ENCODE measurements at places on chromosomes 12 and 14. TPM values are rescaled to one million over a fixed set of nuclear protein-coding genes. Genes with fewer than 3 reads are reported as not detected.

The FAM181A gene
- total RNA-seq: not detected

The CD69 gene
- total RNA-seq: not detected

The AICDA gene
- not detected for total RNA-seq

The CCDC175 gene
- total RNA-seq: not detected

The PACS2 gene
- total RNA-seq: 63.0 TPM

The PPP4R4 gene
- not detected for total RNA-seq

The NUAK1 gene
- total RNA-seq: 4.4 TPM

The CKAP4 gene
- 30.6 TPM for total RNA-seq

DNA sequence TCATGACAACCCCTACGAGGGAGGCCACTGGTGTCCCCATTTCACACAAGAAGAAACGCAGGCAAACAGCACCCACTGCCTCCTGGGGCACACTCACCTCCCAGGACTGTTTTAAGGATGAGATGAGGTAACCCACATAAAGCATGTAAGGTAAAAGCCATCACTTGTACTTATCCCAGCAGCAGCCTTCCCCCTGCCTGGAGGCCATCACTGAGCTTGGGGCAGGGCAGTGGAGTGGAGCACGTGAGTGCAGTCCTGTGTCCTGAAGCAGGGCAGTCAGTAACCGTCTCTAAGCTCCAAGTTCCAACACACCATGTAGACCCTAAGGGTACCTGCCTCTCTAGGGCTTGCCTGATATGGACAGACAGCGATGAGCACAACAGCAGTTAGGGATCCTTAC is 1.7 kb downstream of the POLE start:
- H3K4me3 ChIP-seq: no peak overlapping the region
- no peaks in the 10 kb centered on the region for H3K36me3 ChIP-seq
- no peak for DNase-seq
- no peak overlapping the region for H3K27ac ChIP-seq
- H3K27me3 ChIP-seq: no peaks in the 10 kb centered on the region

- no peak overlapping the region for H3K4me3 ChIP-seq
- no peaks in the 10 kb centered on the region for H3K36me3 ChIP-seq
- no peak overlapping the region for H3K27ac ChIP-seq
- no peak for DNase-seq
These were observed 105.4 kb downstream of the APAF1 start for GRCh38 chr12:98750511-98750910.

- H3K27me3 ChIP-seq: peaks cover 44% of the 10 kb centered on the region
- DNase-seq: peak; percentile 21
- no peak overlapping the region for H3K27ac ChIP-seq
- H3K36me3 ChIP-seq: no peaks in the 10 kb centered on the region
- no peak overlapping the region for H3K4me3 ChIP-seq
These were observed 68.8 kb upstream of the SLC8A3 start for GRCh38 chr14:70257526-70257925.

DNA sequence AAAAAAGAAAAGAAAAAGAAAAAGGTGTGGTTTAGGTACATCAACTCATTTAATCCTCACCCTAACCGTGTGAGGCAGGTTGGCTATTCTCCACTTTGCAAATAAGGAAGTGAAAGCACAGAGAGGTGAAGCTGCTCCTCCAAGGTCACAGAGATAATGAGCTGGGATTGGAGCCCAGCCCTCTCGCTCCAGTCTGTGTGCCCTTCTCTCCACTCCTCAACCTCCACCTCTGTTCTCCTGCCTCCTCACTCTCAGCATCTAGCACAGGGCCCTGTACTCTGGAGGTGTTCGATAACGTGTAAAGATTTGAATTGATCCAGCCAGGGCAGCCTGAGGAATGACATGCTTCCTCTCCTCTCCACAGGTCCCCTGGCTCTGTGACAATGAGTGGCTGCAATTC is 502.3 kb downstream of the TMEM132D start:
- no peaks in the 10 kb centered on the region for H3K4me1 ChIP-seq
- H3K36me3 ChIP-seq: no peaks in the 10 kb centered on the region
- no peak overlapping the region for H3K4me3 ChIP-seq
- no peaks in the 10 kb centered on the region for H3K27me3 ChIP-seq

DNA sequence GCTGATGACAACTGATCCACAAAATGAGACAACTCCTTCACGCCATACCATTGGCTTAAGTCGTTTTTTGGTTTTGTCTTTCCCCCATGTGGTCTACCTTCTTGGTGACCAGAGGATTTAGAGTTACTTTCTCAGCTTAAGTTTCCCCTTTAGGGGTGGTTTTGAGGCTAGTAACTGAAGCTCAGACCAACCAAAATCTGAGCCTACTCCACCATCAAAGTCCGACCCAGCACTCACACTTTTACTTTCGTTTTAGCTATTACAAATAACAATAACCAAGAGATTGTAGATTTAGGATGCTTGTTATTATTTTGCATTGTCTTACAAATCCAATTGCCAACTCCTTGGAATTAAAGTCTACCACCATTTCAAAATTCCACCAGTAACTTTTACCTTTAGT is 130.6 kb upstream of the MDM1 start:
- no peak for DNase-seq
- no peak overlapping the region for H3K27ac ChIP-seq
- H3K27me3 ChIP-seq: no peaks in the 10 kb centered on the region
- no peaks in the 10 kb centered on the region for H3K36me3 ChIP-seq
- H3K4me3 ChIP-seq: no peak overlapping the region

DNA sequence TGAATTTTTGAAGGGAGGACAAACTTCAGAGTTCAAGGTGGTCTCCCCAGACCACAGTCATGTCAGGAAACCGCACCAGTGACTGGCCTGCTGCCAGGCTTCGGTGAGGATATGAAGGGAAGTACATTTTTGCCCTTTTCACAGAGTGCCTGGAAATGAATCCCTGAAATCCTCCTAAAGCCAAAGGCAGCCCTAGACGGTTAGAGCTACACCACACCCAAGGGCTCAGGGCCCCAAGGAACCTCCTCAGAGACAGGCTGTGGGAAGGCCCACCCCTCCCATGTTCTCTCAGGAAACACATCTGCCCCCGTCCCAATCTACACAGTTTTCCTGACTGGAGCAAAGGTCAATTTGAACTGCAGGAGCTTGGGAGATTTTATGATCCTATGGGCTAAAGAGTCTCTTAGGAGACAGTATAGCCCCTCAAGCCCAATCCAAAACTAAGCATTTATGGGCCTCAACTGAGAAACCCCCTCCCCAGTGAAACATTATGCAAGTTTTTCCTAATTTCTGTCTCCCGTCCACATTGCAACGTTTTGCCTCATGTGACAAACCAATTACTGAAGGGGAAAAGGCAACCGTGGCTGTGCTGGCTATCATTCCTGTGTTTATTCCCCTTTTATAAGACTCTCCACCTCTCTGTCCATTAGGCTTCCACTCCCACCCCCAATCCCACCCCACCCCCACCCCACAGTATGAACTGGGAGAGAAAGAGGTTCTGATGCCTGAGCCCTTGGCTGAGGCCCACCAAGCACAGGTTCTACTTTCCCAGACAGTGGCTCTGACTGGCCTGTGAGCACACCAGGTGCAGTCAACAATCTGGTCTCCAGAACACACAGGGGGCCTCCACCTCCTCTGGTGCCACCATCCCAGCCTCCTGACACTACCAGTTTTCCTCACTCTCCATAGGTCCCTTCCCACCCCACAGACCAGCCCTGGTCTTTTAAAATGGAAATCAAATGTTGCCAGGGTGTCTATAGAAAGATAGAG is 9.6 kb upstream of the RNASE1 start:
- peaks cover 44% of the 10 kb centered on the region for H3K4me1 ChIP-seq
- peak; percentile 49 for DNase-seq
- no peaks in the 10 kb centered on the region for H3K27me3 ChIP-seq
- no peak overlapping the region for H3K4me3 ChIP-seq

GRCh38 chr12:111189792-111190191 is 179.1 kb downstream of the PHETA1 start:
- H3K27me3 ChIP-seq: peaks cover 14% of the 10 kb centered on the region
- no peak overlapping the region for H3K4me3 ChIP-seq
- H3K4me1 ChIP-seq: no peaks in the 10 kb centered on the region
- H3K36me3 ChIP-seq: no peaks in the 10 kb centered on the region

- H3K4me1 ChIP-seq: peaks cover 48% of the 10 kb centered on the region
- peak; percentile 85 for DNase-seq
- peak overlapping the region; percentile 54 for H3K4me3 ChIP-seq
These were observed 261 bp upstream of the RNU7-1 start for GRCh38 chr12:6943389-6943721.

- no peaks in the 10 kb centered on the region for H3K36me3 ChIP-seq
- no peaks in the 10 kb centered on the region for H3K27me3 ChIP-seq
- H3K4me3 ChIP-seq: no peak overlapping the region
- H3K4me1 ChIP-seq: no peaks in the 10 kb centered on the region
- H3K27ac ChIP-seq: no peak overlapping the region
These were observed 594.1 kb downstream of the NRXN3 start for GRCh38 chr14:78764240-78764639.

GRCh38 chr14:69355154-69355597 is 42.9 kb downstream of the ERH start:
- H3K4me1 ChIP-seq: no peaks in the 10 kb centered on the region
- no peak overlapping the region for H3K4me3 ChIP-seq
- H3K27ac ChIP-seq: no peak overlapping the region

DNA sequence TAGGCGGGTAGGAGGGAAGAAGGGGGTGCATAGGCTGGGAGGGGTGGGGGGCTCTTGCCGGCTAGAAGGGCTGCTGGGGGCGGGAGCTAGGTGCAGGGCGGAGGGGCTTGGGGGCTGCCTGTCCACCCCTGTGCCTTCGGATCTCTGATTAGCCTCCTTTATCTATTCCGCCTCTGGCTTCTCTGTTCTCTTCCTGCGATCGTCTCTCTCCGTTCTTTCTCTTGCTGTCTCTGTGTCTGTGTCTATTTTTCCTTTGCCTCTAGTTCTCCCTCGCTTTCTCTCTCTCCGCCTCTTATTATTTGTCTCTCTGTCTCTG is 166.7 kb upstream of the LHX5 start:
- H3K4me3 ChIP-seq: no peak overlapping the region
- no peak for DNase-seq
- H3K27ac ChIP-seq: no peak overlapping the region
- H3K36me3 ChIP-seq: no peaks in the 10 kb centered on the region
- H3K27me3 ChIP-seq: peaks cover 66% of the 10 kb centered on the region

DNA sequence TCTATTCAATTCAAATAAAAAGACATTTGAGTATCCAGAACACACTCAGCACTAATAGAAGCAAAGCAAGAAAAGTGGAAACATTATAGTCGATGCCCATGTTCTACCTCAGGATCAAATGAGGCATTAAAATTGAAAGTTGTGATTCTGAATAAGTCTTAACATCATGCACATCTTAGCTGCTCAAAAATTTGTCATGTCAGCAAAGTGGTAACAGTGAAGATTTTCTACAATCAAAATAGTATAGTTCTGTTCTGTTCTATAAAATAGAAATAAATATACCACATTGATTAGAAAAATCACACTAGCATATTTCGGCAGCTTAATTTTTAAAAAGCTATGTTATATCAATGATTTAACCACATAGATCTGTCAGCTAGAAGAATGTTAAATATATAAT is 74.7 kb downstream of the ERGIC2 start:
- H3K27ac ChIP-seq: no peak overlapping the region
- no peaks in the 10 kb centered on the region for H3K36me3 ChIP-seq
- peaks cover 9% of the 10 kb centered on the region for H3K4me1 ChIP-seq
- no peaks in the 10 kb centered on the region for H3K27me3 ChIP-seq
- no peak overlapping the region for H3K4me3 ChIP-seq
- no peak for DNase-seq

GRCh38 chr12:66035288-66035966 is 95.1 kb downstream of the LLPH start:
- no peaks in the 10 kb centered on the region for H3K36me3 ChIP-seq
- peaks cover 10% of the 10 kb centered on the region for H3K27me3 ChIP-seq
- no peak for DNase-seq
- no peak overlapping the region for H3K27ac ChIP-seq
- H3K4me1 ChIP-seq: no peaks in the 10 kb centered on the region
- no peak overlapping the region for H3K4me3 ChIP-seq

DNA sequence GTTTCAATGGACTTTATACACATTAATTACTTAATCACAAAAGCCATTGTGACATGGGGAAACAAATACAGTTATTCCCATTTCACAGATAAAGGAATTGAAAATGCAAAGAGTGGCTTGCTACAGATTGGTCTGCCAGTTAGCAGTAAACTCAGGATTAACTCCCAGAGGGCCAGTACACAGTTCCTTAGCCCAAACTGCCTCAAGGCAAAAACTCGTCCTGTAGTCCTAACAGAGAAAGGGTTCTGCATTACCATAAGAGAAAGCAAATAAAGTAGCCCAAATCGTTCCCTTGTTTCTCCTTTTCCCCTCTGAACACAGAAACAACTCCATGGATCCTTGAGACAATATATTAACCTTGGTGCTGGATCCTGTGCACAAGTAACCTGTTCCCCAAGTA is 274.4 kb downstream of the LRIG3 start:
- no peak overlapping the region for H3K27ac ChIP-seq
- no peaks in the 10 kb centered on the region for H3K4me1 ChIP-seq
- H3K4me3 ChIP-seq: no peak overlapping the region

- no peak overlapping the region for H3K4me3 ChIP-seq
- DNase-seq: peak; percentile 1
- H3K36me3 ChIP-seq: no peaks in the 10 kb centered on the region
- peaks cover 3% of the 10 kb centered on the region for H3K27me3 ChIP-seq
- no peak overlapping the region for H3K27ac ChIP-seq
These were observed 165.0 kb upstream of the RTL1 start for GRCh38 chr14:101068313-101069227.

DNA sequence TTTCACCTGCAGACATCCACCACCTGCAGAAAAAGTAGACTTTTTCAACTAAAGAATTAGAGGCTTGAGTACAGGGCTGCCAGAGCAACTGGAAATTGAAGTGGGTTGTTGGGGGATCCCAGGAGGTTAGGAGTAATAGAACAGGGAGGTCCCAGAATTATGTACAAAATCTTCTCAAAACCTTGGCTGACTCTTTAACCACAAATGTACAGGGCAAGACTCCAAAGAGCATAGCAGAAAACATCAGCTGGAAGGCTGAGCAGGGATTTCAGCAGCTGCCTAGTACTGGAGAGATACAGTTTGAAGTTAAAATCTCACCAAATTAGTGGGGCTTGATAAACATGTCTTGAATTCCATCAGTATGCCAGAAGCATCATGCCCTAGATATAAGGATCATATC is 191.6 kb downstream of the CRADD start:
- no peaks in the 10 kb centered on the region for H3K27me3 ChIP-seq
- DNase-seq: no peak
- no peak overlapping the region for H3K27ac ChIP-seq
- no peaks in the 10 kb centered on the region for H3K36me3 ChIP-seq
- H3K4me1 ChIP-seq: no peaks in the 10 kb centered on the region
- no peak overlapping the region for H3K4me3 ChIP-seq

DNA sequence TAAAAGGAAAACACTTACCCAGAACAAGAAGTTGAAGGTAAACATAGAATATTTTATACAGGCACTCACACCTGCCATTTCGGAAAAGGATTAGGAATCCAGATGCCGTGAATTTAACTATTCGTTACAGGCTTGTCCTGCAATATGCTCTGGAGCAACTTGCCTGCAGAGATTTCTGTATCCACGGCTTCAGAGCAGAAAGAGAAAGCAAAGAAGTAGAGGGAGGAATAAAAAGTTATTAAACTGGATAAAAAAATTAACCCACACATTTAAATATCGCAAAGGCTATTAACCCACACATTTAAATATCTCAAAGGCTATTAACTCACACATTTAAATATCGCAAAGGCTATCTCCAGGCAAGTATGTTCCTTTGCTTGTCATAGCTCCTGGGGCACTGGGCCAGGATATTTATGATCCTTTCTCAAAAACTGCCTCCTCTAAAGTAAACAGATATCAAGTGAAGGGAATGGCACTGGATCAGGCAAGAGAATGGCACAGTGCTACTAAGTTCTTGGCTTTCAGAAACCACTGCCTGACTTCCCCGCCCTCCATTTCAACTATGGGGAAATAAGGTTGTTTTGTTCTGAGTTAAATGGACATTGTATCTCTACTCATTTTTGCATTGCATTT is at the start of gene TSPAN8:
Gene TSPAN8 (minus strand): TSS at position 399 of the 633 bp plus-strand sequence. CDS start 321 bp downstream, at position 78.
- no peaks in the 10 kb centered on the region for H3K36me3 ChIP-seq
- DNase-seq: peak; percentile 77
- peak within 1 kb of the TSS; percentile 37 for H3K4me3 ChIP-seq
- H3K27ac ChIP-seq: peak within 1 kb of the TSS; percentile 82
- H3K4me1 ChIP-seq: peaks cover 26% of the 10 kb centered on the region

Data from transverse colon (tissue), 4 donors.